ENCODE measurements at places on chromosomes 3 and 15.

DNA sequence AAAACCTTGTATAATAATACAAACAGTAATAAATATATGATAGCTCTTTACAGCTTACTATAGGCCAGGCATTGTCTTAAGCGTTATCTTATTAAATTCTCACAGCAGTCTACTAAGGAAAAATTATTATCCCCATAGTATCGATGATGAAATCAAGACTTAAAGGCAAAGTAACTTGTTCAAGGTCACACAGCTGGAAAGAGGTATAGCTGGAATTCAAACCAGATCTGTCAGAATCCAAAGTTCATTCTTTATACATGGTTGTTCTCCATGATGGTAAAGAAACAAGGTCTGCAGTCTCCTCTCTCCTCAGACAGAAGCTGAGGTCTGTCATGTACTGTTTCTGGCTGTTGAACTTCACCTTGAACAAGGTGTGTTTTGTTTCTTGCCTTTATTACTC is 15.4 kb upstream of the SLC22A13 start:
- no peak for DNase-seq

DNA sequence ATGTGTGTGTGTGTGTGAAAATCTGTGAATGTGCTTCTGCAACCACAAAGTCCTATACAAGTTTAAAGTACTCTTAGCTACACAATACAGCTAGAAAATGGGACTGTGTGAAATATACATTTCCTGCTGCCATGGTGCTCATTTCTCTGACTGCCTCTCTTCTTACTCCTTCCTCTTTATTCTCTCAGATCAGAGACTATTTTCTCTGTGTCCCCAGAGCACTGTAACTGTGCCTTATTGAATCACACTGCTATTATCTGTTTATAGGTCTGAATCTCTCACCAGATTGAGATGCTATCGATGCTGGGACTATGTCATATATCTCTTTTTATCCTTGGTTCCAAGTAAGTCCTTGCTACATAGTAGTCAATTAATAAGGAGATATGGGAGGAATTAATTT is 217.9 kb upstream of the SLCO3A1 start:
- DNase-seq: no peak

DNA sequence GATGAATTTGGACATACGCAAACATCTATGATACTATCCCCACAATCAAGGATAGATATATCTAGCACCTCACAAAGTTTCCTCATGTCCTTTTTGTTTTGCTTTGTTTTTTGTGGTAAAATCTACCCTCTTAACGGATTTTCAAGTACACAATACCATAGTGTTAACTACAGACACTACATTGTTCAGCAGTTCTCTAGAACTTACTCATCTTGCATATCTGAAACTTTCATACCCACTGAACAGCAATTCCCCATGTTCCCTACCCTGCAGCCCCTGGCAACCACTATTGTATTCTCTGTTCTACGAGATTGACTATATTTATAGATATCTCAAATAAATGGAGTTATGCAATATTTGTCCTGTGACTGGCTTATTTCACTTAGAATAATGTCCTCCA is 58.1 kb upstream of the TJP1 start:
- no peak for DNase-seq

- DNase-seq: no peak
Observed at GRCh38 chr3:194691481-194692283, 6.0 kb downstream of the FAM43A start.

DNA sequence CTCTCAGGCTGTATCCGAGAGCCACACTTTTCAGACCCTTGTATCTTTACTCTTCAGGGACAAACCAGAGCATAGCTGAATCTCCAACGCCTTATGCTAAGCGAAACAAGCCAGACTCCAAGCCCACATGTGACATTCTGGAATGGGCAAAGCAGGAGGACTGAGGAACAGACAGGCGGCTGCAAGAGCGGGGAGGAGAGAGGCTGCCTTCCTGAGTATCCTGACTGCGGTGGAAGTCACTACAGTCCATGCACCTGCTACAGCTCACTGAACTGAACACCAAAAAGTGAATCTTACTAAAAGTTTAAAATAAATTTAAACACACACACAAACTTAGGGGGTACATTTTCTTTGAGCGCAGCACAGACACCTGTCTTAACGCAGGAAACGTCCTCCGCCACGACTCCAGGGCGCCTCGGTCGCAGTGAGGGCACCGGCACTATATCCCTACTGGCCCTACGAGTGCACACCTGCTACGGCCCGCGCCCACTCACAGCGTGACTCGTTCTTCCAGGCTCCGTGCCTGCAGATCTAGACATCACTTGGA is 1.4 kb downstream of the CYFIP1 start:
- DNase-seq: no peak

- no peak for DNase-seq
Observed at GRCh38 chr15:29636140-29636539, 186.1 kb downstream of the TJP1 start.

DNA sequence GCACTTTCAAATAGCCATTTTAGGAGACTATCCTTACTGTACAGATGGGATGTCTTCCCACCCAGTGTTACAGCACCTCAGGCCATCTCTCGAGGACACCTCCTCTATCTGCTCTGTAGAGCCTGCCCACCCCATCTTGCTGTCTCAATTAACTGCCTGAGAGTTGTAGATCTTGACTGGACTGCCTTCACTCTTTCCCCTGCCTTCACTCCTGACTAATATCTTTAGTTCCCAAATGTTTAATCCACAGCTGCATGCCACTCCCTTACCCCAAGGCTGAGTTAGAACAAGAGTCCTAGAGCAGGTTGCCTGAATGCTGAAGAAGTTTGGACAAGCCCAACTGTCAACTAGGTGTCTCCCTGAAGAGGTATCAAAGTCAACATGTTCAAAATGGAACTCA is 1.3 kb upstream of the PP2D1 start:
- DNase-seq: no peak

Data from hematopoietic multipotent progenitor cell (in vitro differentiated cells).